ENCODE measurements at places on chromosomes 6 and 20. TPM values are rescaled to one million over a fixed set of nuclear protein-coding genes. Genes with fewer than 3 reads are reported as not detected.
A peak's percentile ranks its signal among the peaks of the same experiment; 100 is the strongest.

DNA sequence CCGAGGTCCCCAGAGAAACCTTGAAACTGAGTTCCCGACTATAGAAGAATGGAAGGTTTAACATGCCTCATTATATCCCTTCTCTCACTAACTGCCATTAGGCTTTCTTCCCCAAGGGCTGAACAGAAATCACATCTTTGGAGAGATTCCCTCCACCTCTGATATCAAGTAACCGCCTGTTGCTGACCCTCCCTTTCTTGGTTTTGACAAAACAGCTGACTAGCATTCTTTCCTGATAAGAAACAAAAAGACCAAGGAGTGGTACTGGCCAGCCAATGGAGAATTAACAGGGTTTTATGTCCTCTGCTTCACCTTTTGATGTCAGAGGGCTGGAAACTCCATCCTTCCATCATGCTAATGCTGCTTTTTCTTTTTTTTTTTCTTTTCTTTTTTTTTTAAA lies 176.6 kb upstream of the ADGRB3 start:
- no peak for DNase-seq

- peak; percentile 40 for DNase-seq
These were observed 18.4 kb downstream of the TENT5A start for GRCh38 chr6:81734081-81734480.

DNA sequence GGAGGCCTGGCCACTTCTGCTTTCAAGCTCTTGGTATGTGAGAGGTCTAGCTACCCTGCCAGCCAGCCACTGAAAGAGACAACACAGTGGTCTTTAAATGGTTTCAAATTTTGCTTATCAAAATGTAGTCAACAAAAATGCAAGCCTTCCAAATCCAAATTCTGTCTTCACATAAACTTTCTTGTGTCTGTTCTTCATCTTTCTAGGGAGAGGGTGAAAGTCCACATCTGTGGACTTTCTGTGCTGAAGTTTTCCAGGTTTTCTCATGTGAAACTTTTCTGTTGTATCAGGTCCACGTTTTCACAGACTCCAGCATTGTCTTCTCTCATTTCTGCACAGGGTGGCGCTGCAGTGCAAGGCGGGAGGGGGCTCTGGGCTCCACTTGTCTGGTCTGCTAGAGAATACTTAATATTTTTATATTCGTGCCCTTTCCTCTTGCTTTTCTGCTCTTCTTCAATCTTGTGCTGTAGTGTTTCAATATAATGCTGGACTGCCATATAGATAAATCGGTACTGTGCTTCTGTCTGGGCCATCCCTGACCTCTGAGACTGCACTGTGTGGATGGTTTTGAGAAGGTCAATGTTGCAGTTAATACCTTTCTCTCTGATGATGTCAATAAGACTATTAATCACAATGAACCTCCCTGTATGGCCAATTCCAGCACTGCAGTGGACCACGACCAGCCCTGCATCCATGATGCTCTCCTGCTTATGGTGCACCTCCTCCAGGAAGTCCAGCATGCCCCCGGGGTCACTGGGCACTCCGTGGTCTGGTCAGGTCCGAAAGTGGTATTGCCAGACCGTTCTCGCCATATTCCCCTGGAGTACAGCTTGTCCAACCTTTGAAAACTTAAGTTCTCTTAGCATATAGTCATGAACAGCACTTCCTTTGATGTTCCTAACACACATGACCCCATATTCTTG lies 161.6 kb upstream of the TNFAIP3 start:
- peak; percentile 37 for DNase-seq

The NEDD9 gene
- total RNA-seq: 11.5 TPM

- peak; percentile 72 for DNase-seq
These were observed 20.1 kb downstream of the PLCB1 start for GRCh38 chr20:8152183-8152582.
